Natural killer cell (primary cell): ENCODE measurements at places on chromosomes 1 and 21.

DNA sequence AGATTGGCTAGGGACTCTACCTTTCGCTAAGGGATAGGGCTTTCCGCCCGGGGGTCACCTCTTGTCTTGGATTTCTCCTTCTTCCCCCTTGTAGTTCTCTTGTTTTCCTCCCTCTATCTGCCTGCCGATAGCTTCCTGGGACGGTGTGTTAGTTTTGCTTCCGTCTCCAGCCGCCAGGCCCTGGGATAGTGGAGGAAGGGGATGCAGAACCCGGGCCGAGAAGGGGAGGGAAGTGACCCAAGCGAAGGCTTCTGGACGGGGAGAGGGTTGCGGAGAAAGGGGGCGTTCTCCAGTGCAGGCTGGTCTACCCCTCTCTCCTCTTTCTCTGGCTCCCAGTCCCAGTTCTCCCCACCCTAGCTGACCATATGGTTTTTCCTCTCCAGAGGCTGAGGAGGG, 871 bp downstream of the TUFT1 start:
- H3K4me3 ChIP-seq: peak overlapping the region; percentile 73
- peak; percentile 16 for DNase-seq
- no peaks in the 10 kb centered on the region for H3K36me3 ChIP-seq
- peaks cover 21% of the 10 kb centered on the region for H3K4me1 ChIP-seq
- peaks cover 4% of the 10 kb centered on the region for H3K27me3 ChIP-seq

GRCh38 chr1:161367684-161368400, at the start of gene CFAP126:
TSS of gene CFAP126 (minus strand) at chr1:161367876. CDS start at chr1:161367868, 8 bp downstream.
- no peaks in the 10 kb centered on the region for H3K4me1 ChIP-seq
- H3K27me3 ChIP-seq: no peaks in the 10 kb centered on the region
- peaks cover 15% of the 10 kb centered on the region for H3K36me3 ChIP-seq
- DNase-seq: no peak
- H3K27ac ChIP-seq: peak within 1 kb of the TSS; percentile 32

DNA sequence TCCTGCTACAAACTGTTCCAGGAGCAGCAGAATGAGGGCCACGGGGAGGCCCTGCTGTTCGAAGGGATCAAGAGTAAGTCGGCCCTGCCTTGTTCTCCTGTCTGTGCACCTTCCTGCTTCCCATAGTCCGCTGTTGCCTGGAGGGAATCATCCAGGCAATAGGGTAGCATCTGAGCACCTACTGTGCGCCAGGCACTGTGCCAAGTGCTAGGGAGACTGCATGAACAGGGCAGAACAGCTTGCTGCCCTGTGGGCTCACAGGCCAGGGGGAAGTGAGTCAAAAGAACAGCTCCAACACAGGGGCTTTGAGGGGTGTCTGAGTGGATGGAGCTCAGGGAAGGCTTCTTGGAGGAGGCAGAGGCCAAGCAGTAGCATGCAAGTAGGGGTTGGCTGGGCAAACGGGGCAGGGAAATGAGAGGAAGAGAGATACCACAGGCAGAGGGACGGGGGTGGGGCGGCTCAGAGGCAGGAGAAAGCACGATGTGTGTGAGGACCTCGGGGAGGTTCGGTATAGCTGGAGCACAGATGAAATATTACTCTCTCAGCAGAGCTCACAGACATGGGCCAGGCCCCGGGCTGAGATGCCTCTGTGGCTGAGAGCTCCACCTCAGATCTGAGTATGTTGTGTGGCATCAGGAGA, 15.5 kb upstream of the PADI6 start:
- peak overlapping the region; percentile 29 for H3K4me3 ChIP-seq
- H3K4me1 ChIP-seq: peaks cover 8% of the 10 kb centered on the region
- no peak overlapping the region for H3K27ac ChIP-seq
- H3K36me3 ChIP-seq: no peaks in the 10 kb centered on the region
- no peak for DNase-seq
- no peaks in the 10 kb centered on the region for H3K27me3 ChIP-seq

- no peak overlapping the region for H3K4me3 ChIP-seq
- DNase-seq: no peak
- H3K4me1 ChIP-seq: no peaks in the 10 kb centered on the region
- no peaks in the 10 kb centered on the region for H3K27me3 ChIP-seq
- no peak overlapping the region for H3K27ac ChIP-seq
These were observed 99.1 kb upstream of the RGS4 start for GRCh38 chr1:162970021-162970420.

DNA sequence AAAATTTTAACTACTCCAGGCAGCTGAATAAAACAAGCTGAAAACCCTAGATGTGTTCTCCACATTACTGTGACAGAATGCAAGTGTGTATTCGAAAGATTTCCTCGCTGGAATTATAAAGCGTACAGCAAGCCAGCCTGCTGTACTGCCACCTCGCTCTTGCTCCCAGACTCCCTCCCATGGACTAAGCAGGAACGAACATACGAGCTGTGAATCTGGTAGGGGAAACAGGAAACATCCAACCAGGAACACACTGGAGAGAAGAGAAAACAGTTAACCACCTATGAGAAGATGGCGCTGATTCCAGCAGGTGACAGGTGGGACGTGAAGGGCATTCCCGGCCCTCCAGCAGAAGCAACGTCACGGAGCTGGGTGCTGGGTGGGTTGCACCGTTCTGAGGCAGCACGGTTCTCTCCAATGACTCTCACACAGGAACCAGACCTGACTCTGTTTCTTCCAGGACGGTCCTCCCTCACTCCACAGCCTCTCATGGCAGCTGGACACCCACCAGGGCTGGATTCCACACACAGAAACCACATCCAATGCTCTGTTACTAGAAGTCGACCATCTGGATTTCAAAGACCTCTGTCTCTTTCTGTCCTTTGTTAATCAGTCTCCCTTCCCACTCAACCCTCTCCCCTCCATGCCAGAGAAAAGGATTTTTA, 219.2 kb downstream of the RERE start:
- no peaks in the 10 kb centered on the region for H3K36me3 ChIP-seq
- no peak for DNase-seq
- no peak overlapping the region for H3K27ac ChIP-seq
- H3K4me3 ChIP-seq: no peak overlapping the region
- H3K27me3 ChIP-seq: no peaks in the 10 kb centered on the region

GRCh38 chr1:185880779-185881333, 146.7 kb downstream of the HMCN1 start:
- no peak overlapping the region for H3K27ac ChIP-seq
- no peak overlapping the region for H3K4me3 ChIP-seq
- no peaks in the 10 kb centered on the region for H3K36me3 ChIP-seq
- no peaks in the 10 kb centered on the region for H3K4me1 ChIP-seq
- H3K27me3 ChIP-seq: no peaks in the 10 kb centered on the region

GRCh38 chr21:42970946-42971653, 3.3 kb upstream of the PKNOX1 start:
- peaks cover 15% of the 10 kb centered on the region for H3K4me1 ChIP-seq
- no peak overlapping the region for H3K4me3 ChIP-seq
- H3K36me3 ChIP-seq: no peaks in the 10 kb centered on the region
- no peaks in the 10 kb centered on the region for H3K27me3 ChIP-seq
- DNase-seq: no peak
- H3K27ac ChIP-seq: no peak overlapping the region

GRCh38 chr1:22259551-22260282, 116.8 kb upstream of the WNT4 start:
- DNase-seq: no peak
- no peak overlapping the region for H3K4me3 ChIP-seq
- H3K27me3 ChIP-seq: peaks cover 2% of the 10 kb centered on the region
- H3K4me1 ChIP-seq: no peaks in the 10 kb centered on the region

GRCh38 chr21:45073301-45074047, 906 bp upstream of the ADARB1 start:
- peaks cover 32% of the 10 kb centered on the region for H3K4me1 ChIP-seq
- no peak overlapping the region for H3K27ac ChIP-seq
- no peaks in the 10 kb centered on the region for H3K36me3 ChIP-seq

GRCh38 chr1:30606166-30606565, 117.2 kb downstream of the MATN1 start:
- H3K27me3 ChIP-seq: no peaks in the 10 kb centered on the region
- no peaks in the 10 kb centered on the region for H3K36me3 ChIP-seq
- no peak overlapping the region for H3K4me3 ChIP-seq
- no peak overlapping the region for H3K27ac ChIP-seq
- H3K4me1 ChIP-seq: no peaks in the 10 kb centered on the region

DNA sequence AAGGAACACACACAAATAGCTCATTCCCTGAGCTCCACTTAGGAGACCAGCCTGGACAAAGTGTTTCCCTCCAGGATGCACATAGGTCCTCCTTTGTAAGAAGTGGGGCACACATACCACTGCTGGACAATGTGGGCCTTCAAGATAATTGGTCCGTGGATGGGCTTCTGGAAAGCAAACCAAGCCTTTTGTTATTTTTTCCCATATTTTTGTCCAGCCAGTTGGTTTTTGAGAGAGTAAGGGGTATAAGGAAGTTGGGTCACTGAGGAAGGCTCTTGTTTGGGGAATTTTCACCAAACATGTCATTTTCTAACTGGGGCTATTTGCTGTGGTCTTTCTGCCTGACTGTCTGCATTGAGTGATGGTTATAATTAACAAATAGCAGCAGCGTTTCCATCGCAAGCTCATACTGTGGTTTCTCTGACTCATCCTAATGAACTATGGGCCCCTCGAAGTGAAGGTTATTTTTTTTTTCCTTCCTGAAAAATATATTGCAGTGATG, 306.3 kb upstream of the DUSP10 start:
- no peaks in the 10 kb centered on the region for H3K36me3 ChIP-seq
- DNase-seq: no peak
- H3K4me1 ChIP-seq: peaks cover 16% of the 10 kb centered on the region
- no peak overlapping the region for H3K27ac ChIP-seq
- H3K27me3 ChIP-seq: no peaks in the 10 kb centered on the region

DNA sequence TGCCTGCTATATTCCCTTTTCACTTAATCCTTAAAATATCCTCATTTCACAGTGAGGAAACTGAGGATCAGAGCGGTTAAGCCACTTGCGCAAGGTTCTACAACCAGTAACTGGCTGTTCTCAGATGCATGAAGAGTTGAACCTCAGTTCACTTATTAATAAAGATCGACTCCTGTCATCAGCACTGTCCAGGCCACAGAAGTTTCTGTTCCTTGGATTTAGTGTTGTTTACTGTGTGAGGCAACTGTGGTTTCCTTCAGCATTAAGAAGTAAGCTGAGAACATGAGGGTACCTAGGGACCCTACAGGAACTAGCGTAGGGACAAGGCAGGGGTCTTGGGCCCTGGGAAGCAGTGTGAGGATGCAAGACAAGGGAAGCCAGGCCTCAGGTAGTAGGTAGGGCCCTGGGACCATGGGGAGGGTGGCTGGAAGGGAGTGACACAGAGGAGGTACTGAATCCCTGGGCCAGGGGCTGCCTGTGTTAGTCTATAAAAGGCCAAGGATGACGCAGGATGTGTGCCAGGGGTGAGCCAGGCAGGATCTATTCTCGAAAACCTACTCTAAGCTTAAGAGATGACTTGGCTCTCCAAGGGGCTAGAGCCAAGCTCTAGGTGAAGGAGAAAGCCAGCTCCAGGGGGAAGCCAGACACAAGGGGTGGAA, 181.2 kb upstream of the CSF3R start:
- H3K27ac ChIP-seq: peak overlapping the region; percentile 14
- no peak for DNase-seq
- H3K4me1 ChIP-seq: no peaks in the 10 kb centered on the region
- no peaks in the 10 kb centered on the region for H3K36me3 ChIP-seq
- H3K4me3 ChIP-seq: no peak overlapping the region

DNA sequence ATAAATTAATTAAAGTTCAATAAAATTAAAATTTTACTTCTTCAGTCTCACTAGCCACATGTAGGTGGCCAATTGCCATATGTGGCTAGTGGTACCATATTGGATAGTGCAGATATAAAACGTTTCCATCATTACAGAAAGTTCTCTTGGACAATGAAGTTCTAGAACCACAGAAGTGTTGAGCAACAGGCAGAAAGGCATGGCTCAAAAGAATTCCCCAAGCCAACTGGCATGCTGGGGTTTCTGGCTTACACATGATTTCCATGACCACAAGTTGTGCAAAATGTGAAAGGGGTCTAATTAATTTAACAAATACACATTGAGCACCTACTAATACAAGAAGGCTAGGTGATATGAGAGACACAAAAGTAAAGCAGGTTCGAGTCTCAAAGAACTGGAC, 72.2 kb upstream of the CDC42BPA start:
- no peak for DNase-seq
- H3K27ac ChIP-seq: no peak overlapping the region
- no peak overlapping the region for H3K4me3 ChIP-seq
- no peaks in the 10 kb centered on the region for H3K36me3 ChIP-seq
- no peaks in the 10 kb centered on the region for H3K27me3 ChIP-seq
- no peaks in the 10 kb centered on the region for H3K4me1 ChIP-seq

- H3K4me1 ChIP-seq: no peaks in the 10 kb centered on the region
- no peaks in the 10 kb centered on the region for H3K36me3 ChIP-seq
- DNase-seq: no peak
- H3K4me3 ChIP-seq: no peak overlapping the region
- H3K27me3 ChIP-seq: peaks cover 4% of the 10 kb centered on the region
- H3K27ac ChIP-seq: no peak overlapping the region
These were observed 40.1 kb downstream of the IGFN1 start for GRCh38 chr1:201230676-201231075.
